ENCODE measurements at places on chromosomes 13 and 19. TPM values are rescaled to one million over a fixed set of nuclear protein-coding genes. Genes with fewer than 3 reads are reported as not detected.

BBC3 gene
- 44.3 TPM for total RNA-seq

SERP2 gene
- total RNA-seq = 8.3 TPM

URAD gene
- not detected for total RNA-seq

PCDH17 gene
- total RNA-seq = 0.15 TPM

TEX101 gene
- total RNA-seq = not detected

ETFB gene
- 193 TPM for total RNA-seq

GNG8 gene
- not detected for total RNA-seq

DNAAF3 gene
- 0.33 TPM for total RNA-seq

C1QTNF9 gene
- not detected for total RNA-seq

PALM3 gene
- total RNA-seq = 0.99 TPM

VRK3 gene
- 32.9 TPM for total RNA-seq

ZNF83 gene
- total RNA-seq = 50.6 TPM

ILF3 gene
- 129 TPM for total RNA-seq

SIAH3 gene
- not detected for total RNA-seq

GIPC3 gene
- total RNA-seq = not detected

SGCG gene
- not detected for total RNA-seq

LMTK3 gene
- total RNA-seq = 0.15 TPM

GRK1 gene
- 0.15 TPM for total RNA-seq

TNFAIP8L1 gene
- 2.0 TPM for total RNA-seq

IGSF23 gene
- 0.17 TPM for total RNA-seq

EFNB2 gene
- 3.9 TPM for total RNA-seq

GPC5 gene
- not detected for total RNA-seq
